ENCODE measurements at places on chromosomes 4 and X.

- no peak for DNase-seq
Measured at GRCh38 chr4:32022071-32022470, 1301.9 kb downstream of the PCDH7 start.

GRCh38 chr4:123438031-123438430 is 41.4 kb downstream of the SPRY1 start:
- no peak for DNase-seq

DNA sequence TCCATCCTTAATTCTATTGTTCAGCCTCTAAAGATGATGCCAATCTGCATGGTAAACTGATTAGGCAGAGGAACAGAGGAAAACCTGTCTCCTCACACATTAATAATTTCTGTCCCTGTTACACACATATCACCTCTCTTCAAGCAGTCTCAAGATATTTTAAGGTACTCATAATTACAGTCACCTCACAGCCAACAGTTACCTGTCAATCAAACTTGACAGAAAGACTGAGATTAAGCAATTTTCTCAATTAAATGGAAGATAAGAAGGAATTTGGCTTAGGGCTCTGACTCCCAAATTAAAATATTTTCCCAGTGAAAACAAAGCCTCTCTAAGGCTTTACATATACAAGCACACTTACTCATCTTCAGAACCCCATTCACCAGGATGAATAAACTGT is 85.2 kb downstream of the MAPK10 start:
- DNase-seq = no peak

DNA sequence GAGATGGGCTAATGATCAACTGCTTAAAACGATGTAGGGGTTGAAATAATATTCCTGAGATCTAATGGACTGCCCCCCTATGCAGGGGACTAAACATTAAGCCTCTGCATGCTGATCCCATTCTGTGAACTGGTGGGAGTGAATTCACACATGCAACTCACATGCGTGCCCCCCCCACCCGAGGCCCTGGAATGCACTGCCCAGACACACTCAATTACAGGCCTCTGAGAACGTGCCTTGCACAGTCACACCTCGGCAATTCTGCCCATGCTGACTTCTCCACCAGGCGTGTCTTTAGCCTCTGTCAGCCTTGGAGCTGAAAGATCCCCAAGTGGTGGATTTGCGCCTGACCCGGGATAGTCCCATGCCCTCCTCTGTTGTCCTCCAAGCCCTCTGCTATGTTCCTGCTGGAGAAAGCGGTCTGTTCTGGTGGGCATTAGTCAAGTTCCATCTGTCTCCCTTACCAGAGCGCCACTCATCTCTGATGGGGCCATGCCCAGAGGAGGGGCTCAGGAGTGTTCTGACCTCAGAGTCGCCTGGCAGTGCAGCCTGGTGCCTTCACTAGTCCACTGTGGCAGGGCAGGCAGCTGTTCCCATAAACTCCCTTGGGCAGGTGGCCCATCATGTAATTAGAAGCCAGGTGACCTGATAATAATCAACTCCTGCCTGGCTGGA is 86.5 kb downstream of the DRD5 start:
- no peak for DNase-seq

- no peak for DNase-seq
Measured at GRCh38 chr4:166481739-166482138, 608.7 kb downstream of the TLL1 start.

DNA sequence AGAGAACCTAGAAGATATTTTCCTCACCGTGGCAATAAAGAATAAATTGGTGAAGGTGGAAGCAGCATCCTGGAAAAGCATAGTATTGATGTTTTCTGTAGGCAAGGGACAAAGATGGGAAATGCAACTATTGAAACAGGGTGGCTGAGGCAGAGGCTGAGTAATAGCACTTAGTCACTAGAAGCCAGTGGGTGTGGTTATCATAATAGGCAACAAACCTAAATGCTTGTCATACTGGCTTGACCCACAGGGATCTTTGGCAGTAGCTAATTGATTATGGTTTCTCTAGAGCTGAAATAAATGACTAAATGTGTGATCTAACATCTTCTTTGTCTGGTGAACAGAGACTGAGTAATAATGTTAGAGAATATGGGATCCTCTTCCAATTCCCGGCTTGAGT is 353.6 kb upstream of the RPS6KA3 start:
- DNase-seq = no peak

DNA sequence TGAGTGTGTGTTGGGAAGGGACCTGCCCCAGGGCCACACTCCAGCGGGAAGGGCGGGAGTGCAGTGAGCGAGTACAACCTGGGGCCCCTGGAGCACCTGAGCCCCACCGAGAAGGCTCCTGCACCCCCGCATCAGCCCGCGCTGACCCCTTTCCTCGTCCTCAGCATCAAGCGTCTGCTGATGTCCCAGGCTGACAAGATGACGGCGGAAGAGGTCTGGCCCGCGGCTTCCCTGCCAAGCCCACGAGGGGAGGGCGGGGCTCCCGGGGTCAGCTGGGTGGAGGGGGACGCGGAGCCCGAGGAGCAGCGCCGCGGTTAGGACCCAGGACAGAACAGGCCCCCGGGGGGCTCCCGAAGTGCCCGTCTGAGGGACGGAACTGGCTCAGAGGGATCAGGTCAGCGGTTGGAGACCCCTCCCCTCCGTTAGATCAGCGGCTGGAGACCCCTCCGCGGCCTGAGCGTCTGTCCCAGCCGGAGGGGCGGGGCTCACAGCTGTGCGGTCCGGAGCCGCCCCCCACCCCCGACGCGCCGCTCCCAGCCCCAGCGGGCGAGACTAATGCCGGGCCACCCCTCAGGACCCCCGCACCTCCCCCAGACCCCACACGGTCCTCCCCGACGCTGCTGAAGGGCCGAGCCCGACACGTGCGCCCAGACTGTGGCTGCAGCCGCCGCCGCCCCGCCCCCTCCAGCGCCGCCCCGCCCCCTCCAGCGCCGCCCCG is 6.7 kb downstream of the MYL5 start:
- peak; percentile 64 for DNase-seq

DNA sequence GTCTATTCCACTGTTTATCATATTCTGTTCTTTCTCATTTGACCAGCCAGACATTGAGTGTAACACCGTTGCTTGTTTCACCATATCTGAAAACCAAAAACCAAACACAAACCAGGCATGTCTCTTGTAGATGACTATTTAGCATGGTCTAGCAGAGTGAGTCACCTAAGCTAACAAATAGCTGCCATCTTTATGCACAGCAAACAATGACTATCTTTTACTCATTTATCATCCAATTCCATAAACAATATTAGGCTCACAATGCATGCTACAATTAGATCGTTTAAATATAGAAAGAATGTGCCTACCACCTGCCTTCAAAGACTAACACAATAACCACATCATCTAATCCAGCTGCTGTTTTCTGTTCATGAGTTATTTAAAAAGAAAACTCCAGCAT is 495.4 kb downstream of the PCDH19 start:
- DNase-seq = no peak

DNA sequence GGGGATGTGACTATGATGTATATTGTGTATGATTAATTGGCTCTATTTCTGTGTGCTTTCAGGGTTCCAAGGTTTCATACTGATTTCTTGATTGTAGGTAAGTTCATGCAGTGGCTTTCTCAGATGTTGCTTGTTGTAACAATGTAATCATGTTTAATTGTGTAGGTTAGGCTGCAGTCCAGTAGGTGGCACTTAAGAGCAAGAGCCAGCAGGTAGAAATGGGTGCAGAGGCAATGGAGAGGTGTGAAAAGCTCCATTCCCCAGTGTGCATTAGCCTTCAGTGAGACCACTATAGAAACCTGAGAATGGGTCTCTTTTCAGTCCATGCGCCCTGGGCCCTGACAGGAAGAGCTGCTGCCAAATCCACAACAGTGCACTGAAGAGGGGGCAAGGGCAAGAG is 28.2 kb downstream of the DCAF12L2 start:
- DNase-seq = no peak

DNA sequence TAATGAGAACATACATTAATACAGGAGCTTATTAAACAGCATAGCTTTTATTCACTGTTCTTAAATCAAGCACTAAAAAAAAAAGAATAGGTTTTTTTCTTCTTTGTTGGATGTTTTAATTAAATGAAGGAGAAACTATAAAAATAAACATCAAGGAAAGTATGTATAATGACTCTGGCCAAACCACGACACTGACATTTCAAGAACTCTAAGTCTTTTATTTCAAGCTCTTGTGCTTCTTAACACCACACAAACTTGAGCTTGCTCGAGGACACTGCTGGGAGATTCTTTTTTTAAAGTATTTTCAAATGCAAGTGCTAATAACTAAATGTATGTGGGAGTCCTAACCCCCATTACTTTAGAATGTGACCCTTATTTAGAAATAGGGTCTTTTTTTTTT is 204.9 kb upstream of the PPARGC1A start:
- DNase-seq = no peak

GRCh38 chr4:170853422-170854021 is 763.8 kb upstream of the AADAT start:
- DNase-seq = no peak

GRCh38 chr4:110087070-110087708 is 111.2 kb downstream of the ELOVL6 start:
- no peak for DNase-seq

- no peak for DNase-seq
Measured at GRCh38 chr4:24470666-24471485, 113.5 kb downstream of the DHX15 start.

DNA sequence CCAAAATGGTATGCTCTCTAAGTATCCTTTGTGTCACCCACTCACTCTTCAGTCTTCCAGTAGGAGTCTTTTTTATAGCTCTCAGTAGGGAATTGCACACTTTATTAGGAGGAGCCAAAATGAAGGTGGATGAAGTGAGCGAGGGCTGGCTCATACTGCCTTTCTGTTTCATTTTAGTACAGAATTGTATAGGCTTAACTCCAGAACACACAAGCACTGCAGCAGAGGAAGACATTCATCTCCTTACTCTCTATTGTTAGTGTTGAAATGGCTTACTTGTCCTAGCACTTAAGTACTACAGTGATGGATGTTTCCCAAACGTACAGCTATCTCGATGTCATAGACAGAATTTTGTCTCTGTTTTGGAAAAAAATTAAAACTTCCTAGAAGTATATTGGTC is 327.3 kb upstream of the ATOH1 start:
- no peak for DNase-seq

- no peak for DNase-seq
Measured at GRCh38 chrX:78452356-78452755, 124.9 kb upstream of the CYSLTR1 start.

DNA sequence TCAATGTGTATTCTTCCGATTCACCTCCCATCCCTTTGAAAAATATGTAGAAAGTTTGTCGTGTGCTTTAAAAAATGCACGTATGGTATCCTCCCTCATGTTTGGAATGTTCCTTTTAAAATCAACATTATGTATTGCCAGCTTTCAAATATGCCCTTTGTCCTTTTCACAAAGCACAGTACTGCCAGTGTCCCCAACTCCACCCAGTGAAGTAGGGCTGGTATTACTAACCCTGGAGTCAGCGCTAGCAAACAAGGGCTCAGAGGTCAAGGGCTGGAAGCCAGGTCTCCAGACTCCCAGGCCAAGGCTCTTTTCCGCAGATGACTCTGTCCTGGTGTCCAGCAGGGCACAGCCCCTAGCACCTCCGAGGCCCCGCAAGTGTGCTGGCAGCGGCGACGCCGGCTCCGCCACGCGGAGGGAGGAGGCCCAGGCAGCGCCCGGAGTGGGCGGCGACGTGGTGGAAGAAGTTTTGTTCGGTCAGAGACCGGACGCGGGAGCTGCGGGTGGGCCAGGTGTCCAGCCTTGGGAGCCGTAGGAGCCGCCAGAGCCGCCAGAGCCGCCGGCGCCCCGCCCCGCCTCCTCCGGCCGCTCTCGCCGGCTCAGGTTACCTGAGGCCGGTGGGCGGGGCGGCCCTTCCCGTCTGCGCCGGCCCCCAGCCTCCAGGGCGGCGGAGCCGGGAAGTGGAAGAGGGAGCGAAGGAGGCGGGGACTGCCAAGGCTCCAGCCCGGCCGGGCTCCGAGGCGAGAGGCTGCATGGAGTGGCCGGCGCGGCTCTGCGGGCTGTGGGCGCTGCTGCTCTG is at the start of gene IL13RA1:
IL13RA1 (plus strand) TSS at position 720 of the 799 bp plus-strand sequence; CDS start at position 753, 33 bp downstream.
- DNase-seq = peak; percentile 31

GRCh38 chrX:33171041-33171440 is 40.3 kb downstream of the DMD start:
- no peak for DNase-seq

GRCh38 chr4:48944756-48945241 is 38.2 kb upstream of the OCIAD2 start:
- peak; percentile 53 for DNase-seq

GRCh38 chr4:163400911-163401310 is 57.2 kb downstream of the NPY5R start:
- DNase-seq = no peak

GRCh38 chrX:100850317-100850716 is 23.8 kb downstream of the NOX1 start:
- DNase-seq = no peak

GRCh38 chrX:24037729-24038128 is 10.7 kb upstream of the KLHL15 start:
- DNase-seq = no peak

DNA sequence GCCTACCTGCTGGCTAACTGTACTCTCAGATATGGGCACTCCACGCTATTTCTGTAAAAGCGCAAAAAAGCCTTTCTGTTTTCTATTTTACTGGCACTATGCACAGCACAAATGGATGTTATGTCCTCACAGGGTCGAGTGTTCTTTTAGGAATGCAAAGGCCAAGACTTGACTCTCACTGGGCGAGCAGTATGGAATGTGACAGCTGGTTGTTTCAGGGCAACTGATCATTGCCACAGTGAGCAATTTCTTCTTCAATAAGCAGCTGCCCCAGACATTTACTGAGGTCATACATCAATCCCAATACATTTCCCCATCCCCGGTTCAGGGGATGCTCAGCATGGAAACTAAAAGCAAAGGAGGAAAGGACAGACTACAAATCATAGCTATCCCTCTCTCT is 58.2 kb downstream of the PDE5A start:
- no peak for DNase-seq

GRCh38 chr4:102663073-102663472 is 97.7 kb downstream of the MANBA start:
- DNase-seq = no peak

DNA sequence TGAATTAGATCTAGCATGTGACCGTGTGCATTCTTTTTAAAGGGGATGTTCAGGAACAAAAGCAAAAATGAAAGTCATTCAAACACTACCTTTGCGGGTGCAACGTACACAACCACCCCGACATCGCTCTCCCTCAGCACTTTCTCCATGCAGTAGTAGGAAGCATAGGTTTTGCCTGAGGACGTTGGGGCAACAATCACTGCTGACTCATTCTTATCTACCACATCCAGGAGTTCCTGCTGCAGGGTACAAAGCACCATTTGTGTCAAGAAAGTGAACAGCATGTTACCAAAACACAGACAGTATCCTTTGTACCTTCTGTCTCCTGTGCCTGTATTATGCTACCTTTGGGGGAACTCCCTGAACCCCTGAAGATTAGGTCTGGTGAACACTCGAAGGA is 58.6 kb downstream of the DDX60L start:
- no peak for DNase-seq

- DNase-seq = no peak
Measured at GRCh38 chr4:66516940-66517339, 846.7 kb upstream of the EPHA5 start.
